ENCODE measurements at places on chromosomes 13 and 19.

GRCh38 chr19:12767150-12767549 is 8.2 kb downstream of the HOOK2 start:
- no peak for DNase-seq

DNA sequence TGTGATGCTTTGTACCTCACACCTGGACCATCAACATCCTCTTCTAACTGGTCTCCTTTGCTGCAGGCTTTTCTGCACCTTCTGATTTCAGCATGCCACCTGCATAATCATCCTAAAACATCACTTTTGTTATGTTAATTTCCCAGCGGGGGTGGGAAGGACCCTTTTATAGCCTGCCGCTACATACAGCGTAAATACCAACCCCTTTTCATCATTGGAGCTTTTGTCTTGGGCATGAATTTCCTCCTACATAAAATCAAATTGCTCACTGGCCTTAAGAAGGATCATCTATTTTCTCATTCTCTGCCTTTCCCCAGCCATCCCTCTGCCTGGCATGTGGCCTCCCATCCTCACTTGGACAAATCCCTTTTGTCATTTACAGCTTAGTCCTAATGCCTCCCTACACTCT is 124.7 kb downstream of the RBM26 start:
- DNase-seq: no peak

DNA sequence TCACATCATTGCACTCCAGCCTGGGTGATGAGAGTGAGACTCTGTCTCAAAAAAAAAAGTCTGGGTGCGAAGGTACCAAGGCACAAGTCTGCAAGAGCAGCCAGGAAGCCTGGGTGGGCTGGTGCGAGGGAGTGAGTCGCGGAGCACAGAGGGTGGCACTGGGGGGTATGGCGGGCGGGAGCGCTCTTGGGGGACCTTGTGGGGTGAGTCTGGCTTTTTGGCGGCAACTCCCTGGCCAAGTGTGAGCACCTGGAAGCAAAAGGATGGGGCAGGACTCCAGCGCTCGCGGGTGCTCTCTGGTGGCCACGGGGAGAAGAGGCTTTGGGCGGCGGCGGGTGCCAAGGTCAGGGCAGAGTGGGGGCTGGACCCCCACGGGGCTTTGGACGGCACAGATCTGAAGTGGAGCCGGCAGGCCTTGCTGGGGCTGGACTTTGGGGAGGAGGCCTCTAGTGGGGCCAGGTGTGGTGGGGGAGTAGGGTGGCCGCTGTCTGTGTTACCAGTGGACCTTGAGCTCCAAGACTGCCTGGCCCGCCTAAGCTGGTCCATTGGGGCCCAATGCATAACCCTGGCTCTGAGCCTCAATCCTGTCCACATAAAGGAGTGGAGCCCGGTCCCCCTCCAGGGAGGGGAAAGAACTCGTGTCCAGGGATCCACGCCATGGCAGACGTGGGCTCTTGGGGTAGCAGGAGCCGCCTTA is 1.6 kb downstream of the P2RY11 start:
- peak; percentile 82 for DNase-seq

DNA sequence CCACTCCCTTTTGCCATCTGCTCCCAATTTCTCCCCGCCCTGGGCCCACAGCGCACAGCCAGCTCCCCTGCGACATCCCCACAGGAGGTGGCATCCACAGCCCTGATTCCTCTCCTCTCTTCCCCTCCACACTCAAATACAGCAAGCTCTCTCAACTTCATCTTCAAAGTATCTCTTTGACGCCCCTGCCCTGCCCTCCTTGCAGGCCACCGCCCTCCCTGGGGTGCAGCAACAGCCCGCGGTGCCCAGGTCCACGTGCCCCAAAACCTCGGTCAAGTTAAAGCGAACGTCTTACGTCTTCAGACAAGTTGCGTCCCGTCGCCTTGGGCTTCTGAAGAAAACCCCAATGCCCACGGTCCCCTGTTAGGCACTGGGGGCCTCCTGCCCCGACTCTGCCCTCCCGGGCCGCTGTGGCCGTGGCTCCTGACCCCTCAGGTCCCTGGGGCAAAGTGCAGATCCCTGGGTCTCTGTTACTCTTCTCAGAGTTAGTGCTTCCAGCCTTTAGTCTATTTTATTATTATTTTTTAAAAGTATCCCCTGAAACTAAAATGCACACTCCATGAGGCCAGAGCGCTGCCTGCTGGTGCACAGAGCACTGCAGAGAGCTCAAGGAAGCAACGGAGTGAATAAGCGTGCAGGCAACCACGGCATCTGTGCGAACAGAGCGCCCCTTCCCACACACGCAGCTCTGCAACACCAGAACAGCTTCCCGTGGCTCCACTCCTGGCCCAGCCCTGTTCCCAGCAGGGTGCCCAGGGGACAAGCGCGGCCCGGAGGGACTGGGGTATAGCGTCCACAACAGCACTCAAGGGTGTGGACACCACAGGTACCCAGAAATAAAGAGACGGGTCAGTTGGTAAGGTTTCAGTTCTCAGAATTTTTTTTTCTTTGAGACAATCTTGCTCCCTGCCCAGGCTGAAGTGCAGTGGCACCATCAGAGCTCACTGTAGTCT is 26.4 kb downstream of the IL17D start:
- DNase-seq: no peak

GRCh38 chr13:33785384-33785783 is 32.6 kb upstream of the RFC3 start:
- peak; percentile 9 for DNase-seq

GRCh38 chr19:30249911-30250310 is 122.3 kb upstream of the ZNF536 start:
- no peak for DNase-seq

GRCh38 chr13:43720780-43721397 is 65.9 kb downstream of the ENOX1 start:
- no peak for DNase-seq

DNA sequence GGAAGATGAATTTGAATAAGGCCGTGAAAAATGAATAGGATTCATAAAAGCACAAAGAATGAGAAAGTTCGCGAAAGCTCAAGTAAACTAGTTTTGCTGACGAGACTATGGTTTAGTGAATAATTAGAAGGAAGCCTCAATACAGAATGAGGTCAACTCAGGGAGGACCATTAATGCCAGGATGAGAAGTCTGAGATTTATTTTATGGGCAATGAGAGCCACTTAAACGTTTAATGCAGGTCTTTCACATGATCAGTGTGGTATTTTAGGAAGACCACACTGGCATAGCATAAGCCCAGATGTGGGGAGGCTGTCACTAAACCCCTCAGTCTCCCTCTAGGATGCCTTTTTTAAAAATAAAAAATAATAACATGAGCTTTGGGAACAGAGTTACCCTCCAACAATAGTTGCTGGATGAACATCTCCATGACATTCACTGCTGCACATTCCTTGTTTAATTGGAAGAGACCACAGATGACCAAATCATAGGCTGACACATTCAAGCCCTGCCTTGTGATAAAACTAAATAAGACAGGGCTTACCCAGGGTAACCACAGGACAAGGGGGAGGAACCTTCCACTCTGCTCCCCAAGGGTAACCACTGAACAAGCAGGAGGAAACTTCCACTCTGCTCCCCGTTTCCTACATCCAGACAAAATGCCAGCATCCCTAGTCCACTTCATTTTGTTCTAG is 43.6 kb upstream of the LSM14A start:
- peak; percentile 67 for DNase-seq

- peak; percentile 70 for DNase-seq
Measured at GRCh38 chr13:23440821-23441618, 7.5 kb upstream of the SACS start.

DNA sequence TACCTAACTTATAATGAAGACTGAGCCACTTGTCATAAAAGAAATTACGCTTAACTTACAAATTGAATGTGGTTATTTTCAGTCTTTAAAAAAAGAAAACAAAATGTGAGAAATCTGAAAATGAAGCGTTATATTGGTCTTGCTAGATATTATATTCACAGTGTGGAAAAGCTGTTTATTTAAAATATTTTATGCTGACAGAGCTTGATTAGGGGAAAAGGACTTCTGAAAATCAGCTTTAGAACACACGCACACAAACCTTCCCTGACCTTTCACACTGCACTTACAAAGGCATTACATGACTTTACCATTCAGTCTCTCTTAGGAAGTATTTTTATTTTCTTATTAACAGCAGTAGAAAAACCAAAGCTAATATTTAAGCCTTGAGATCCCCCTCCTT is 461.5 kb downstream of the DIAPH3 start:
- no peak for DNase-seq

DNA sequence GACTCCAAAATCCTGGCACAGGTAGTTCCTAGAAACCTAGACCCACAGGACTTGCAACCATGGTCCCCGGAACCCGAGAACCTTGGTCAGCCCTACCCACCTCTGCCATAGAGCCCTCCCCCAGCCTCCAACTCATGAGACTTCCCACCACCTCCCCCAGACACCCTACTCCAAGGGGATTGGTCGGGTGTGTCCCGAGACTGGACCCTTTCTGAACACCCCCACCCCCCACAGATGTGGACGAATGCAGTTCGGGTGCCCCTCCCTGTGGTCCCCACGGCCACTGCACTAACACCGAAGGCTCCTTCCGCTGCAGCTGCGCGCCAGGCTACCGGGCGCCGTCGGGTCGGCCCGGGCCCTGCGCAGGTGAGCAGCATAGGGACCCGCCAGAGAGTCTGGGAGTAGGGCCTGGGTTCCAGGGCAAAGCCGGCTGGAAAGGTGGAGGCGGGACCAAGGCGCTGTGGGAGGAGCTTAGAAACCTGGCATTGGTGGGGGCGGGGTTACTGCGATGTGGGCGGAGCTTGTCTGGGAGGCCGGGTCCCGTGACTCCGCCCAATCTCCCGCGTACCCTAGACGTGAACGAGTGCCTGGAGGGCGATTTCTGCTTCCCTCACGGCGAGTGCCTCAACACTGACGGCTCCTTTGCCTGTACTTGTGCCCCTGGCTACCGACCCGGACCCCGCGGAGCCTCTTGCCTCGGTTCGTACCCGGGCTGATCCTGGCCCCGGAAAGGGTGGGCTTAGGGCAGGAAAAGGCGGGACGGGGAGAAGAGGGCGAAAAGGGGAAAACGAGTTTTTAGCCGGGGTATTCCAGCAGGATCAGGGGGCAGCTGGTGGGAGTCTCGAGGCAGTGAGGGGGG is 11.9 kb downstream of the LTBP4 start:
- DNase-seq: no peak

GRCh38 chr19:49987159-49987698 is 26.3 kb upstream of the SIGLEC11 start:
- DNase-seq: peak; percentile 93

GRCh38 chr13:100336795-100337516 is 248.1 kb downstream of the PCCA start:
- DNase-seq: no peak

GRCh38 chr13:47841151-47841550 is 159.9 kb downstream of the SUCLA2 start:
- no peak for DNase-seq

- DNase-seq: no peak
Measured at GRCh38 chr19:39825093-39825463, 8.9 kb downstream of the DYRK1B start.

GRCh38 chr19:574658-575526 is 2.5 kb downstream of the BSG start:
- peak; percentile 57 for DNase-seq

DNA sequence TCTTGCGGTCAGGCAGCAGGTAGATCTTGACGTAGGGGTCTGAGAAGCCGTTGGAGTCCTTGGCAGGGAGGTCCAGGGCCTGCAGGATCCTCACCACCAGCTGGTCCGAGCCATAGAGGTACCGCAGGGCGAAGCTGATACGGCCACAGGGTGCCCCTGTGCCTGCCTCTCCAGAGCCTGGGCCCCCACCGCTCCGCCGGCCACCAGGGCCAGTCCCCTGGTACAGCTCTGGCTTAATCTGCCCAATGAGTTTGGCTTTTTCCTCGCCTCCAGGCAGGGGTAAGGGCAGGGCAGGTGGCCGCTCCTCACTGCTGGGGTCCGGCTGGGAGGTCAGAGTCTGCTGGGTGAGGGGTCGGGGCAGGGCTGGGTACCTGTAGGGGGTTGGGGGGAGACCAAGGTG is 9.9 kb downstream of the SYT3 start:
- DNase-seq: no peak

DNA sequence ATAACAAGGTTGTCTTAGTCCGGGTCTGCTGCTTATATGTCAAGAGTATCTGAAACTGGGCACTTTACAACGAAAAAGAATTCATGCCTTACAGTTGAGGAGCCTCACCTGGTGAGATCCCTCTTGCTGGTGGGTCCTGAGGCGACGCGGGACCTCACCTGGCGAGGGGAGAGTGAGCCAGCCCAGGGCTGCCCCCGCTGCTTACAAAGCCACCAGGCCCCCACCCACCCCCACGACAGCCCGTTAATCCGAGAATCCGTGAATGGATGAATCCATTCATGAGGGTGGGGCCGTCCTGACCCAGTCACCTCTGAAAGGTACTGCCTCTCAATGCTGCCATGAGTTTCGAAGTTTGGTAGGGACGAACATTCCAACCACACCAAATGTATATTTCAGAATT is 54.0 kb upstream of the F7 start:
- DNase-seq: no peak

DNA sequence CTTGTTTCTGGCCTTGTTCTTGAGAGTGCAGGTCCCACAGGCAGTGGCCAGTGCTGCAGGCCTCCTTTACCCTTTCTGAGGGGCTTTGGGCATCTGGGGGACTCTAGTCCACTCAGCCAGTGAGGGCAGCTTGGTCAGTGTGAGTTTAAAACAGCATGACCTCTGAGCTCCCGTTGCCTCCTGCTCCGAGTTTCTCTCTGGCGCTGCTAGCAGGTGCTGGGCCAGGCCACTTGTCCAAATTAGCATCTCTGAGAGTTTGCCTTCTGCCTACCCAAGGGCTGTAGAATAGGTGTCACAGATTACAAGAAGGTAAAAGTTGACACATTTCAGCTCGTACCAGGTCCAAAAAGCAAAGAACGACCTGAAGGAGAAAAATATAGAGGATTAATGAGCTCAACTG is 105.9 kb downstream of the SIPA1L3 start:
- DNase-seq: no peak

DNA sequence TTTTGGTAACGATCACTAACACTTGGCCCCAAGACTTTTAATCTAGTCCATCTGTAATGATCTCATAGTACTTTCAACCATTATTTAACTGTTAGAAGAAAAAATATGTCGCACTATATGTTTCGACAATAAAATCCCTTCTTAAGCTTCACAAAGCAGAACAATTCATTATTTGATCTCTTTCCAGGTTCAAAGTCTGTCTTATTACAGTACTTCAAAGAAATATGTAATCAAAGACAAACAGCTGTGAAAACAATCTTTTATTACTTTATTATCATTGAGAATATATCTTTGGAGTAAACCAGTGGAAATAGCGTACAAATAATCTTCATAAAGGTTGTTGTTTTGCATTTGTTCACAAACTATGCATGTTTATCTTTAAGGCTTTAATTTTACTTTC is 93.5 kb downstream of the DACH1 start:
- DNase-seq: no peak

DNA sequence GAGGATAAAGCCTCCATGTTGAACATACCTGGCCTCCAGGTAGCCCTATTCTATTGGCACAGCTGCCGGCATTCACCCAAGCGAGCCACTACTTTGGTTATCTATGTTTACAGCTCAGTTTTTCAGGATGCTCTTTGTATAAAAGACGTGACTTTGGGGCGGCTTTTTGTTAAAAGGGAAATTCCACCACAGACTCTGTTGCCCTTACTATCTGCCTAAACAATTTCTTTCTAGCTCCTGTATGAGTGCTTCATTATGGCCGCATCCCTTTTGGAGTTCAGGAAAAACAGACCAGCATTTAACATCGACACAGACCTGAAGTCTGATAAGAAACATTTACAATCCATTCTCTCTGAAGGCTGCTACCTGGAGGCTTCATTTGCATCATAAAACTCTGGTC is 9.1 kb upstream of the IGSF23 start:
- DNase-seq: no peak

Measured in Daoy (cell line).